H4 (cell line): ENCODE measurements at places on chromosomes 6 and 20. TPM values are rescaled to one million over a fixed set of nuclear protein-coding genes. Genes with fewer than 3 reads are reported as not detected.

LCA5 gene
- total RNA-seq = 1.3 and 2.4 TPM in 2 replicates

GRCh38 chr6:14682812-14683211 lies 563.1 kb upstream of the JARID2 start:
- no peak for DNase-seq

- DNase-seq = no peak
Observed at GRCh38 chr20:5570031-5570430, 180.2 kb upstream of the SHLD1 start.

- DNase-seq = no peak
Observed at GRCh38 chr20:54362283-54362682, 113.1 kb upstream of the DOK5 start.

DNA sequence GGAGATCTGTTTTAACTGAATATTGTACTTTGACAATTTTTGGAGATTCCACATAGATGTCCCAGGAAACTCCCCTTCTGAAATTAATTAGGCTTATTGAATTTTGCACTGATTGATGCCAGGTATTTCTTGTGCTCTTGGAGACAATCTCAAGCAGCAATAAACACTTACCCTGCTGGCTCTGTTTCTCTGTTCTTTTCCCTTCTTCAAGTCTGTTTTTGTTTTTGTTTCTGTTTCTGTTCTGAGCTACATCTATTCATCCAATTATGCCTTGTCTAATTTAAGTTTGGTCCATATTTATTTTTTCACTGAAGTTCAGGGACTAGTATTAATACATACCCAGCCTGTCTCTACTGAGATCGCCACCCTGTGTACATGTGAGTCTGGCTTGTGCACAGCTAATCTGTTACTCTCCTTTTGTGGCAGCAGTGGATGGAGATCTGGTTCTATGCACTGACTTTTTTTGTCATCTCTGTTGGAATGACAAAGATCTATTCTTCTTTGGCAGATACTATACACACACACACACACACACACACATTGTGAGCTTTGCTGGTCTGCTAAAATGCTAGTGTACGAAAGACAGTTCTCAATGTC lies 51.9 kb downstream of the IL22RA2 start:
- no peak for DNase-seq

ATP9A gene
- total RNA-seq = 3.6 and 4.1 TPM in 2 replicates

- DNase-seq = no peak
Observed at GRCh38 chr6:484086-484745, 92.7 kb downstream of the IRF4 start.

DNA sequence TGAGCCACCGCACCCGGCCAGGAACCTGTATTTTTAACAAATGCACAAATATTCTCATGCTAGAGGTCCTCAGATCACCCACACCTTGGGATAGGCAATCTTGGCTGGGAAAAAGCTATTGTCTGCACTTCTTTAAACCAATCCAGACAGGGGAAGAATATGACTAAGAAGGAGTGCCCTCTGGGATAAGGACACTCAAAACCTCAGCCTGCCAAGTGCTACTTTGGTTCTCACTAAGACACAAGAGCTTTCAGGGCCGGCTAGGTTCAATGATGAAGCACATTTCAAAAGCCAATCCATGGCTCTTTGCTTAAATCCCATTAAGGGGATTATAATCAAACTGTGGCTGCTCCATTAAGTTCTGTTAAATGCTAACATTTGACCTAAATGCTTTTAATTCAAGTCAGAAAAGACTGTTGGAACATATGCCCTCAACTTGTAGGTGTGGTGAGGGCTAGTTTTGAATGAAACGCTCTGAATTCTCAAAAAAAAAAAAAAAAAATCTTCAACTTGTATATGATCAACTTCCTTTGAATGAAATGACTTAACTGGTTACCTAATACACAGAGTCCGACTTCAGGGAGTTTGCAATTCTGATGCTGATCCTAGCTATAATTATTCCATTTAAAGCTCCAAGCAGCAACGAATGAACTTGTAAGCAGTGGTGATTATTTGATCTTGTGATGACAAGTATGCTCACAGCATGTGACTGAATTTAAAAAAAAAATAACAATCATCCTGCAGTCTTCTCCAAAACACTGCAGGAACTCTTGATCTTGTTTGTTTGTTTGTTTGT lies 56.6 kb downstream of the SLC23A2 start:
- no peak for DNase-seq

RBBP8NL gene
- not detected in 2 replicates for total RNA-seq

DNA sequence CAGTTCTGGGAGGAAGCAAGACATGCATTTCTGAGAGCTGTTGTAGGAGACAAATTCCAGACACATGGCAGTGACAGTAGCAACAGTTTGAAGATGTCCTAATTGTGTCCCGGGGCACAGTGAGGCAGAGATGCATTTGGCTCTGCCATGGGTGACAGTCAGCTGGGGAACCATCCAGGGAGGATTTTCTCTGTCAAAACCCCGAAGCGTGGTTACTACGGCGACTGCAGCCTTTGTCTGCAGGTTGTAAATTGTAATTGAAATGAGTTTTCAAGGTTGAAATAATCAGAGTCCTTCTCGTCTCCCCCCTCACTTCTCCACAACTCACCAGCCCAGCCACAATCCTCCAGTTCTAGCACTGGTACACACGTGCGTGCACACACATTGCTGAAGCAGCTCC lies 100.1 kb downstream of the GRM4 start:
- DNase-seq = no peak

DNA sequence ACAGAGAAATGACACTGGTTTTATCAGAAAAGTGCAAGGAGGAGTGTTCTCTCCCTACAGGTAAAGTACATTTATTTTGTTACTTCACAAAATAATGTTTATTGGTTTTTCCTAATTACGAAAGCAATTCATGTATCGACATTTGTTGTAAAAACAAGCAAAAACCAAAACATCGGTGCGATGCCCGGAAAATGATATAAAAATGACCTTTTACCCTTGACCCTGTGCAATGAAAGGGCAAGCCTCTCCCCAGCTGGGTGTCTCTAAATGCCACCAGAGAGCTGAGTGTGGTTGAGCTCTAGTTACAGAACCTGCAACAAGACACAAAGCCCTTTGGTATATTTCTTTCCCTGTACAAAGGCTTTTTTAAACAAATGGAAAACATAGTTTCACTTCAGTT lies 65.4 kb downstream of the CD164 start:
- no peak for DNase-seq

SMIM13 gene
- 9.7 and 13.7 TPM in 2 replicates for total RNA-seq

LY6G6F gene
- not detected in 2 replicates for total RNA-seq

DNA sequence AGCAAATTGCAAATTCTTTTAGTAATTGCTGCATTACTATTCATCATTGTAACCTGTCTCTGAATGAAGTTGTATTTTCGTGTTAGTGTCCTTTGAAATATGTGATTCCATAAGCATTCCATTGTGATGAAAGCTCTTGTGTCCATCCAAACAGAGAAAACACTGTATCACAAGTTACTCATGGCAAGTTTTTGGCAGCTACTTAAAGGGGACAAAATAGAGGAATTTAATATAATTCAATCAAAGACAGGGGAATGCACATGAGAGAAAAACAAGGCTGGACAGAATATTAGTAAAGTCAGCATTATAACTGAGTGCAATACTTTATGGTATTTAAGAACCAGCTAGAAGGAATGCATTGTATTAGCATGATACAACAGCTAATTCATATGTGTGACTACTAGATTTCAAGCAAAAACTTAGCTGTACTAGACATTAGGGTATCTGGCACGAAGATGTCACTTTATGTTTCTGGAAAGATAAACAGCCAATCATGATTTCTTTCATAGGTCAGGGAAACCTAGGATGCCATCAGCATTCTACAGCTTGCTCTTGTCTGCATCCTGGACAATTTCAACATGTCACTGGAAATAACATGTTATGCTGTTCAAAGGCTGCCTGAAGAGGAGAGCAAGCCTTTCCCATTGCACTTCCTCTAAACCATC lies 270.6 kb upstream of the MARCKS start:
- DNase-seq = no peak

DNA sequence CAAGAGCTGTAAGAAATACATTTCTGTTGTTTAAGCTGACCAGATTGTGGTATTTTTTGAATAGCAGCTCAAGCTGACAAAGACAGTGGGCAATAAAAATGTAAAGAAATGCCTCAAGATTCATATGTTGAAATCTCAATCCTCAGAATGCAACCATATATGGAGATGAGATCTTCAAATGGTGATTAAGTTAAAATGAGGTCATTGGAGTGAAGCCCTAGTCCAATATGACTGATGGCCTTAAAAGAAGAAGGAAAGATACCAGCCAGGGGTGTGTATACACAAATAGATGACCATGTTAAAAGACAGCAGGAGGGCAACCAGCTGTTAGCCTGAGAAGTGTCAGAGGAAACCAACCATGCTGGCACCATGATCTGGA lies 7.1 kb upstream of the DDO start:
- no peak for DNase-seq

DNA sequence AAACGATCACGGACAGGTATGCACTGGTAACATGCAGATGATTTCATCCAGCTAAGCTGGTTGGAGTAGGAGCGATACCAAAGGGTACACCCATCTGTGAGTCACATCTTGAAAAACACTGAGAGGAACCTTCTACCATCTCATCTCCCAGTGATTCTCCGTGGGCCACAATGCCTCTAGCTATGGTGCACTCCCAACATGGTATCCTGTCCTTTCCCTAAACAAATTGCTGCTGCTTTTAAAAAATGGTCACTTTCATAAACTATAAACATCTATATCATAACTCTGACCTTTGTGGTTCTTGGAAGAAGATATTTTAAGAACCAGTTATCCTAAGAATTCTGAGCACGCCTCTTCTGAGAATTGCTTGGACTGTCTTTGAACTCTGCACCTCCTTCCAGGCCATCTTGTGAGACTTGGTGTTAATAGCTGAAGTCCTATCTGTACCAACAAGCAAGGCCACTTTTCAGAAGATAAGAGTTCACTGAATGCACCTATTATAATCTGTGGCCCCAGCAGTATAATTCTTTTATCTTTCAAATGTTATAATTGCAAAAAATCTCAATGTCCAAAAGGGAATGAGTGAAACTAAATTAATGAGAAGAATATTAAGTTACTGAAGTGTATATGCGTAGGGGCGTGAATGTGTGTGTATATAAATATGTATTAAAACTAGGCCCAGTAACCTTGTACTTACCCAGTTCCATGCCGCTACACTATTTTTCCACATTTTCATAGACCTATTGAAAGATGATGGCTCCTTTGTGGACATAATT lies 70.5 kb upstream of the TPD52L1 start:
- no peak for DNase-seq

SYNDIG1 gene
- 0.47 and 0.77 TPM in 2 replicates for total RNA-seq

DNA sequence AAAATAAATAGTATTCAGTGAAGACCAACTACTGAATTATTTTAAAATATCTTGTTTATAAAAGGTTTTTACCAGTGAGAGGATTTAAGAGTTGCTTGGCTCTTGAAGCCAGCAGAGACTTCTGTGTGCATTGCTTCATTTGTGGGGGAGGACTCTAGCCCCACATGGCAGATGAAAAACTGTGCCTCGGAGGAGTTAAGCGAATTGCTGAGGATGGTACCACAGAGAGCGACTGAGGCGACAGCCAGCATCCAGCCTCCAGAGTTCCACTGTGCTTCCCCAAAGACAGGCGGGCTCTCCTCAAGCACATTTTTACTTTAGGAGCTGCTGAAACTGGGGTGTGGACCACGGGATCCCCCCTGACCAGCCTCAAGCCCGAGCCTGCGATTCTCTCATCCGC lies 80.7 kb downstream of the THBS2 start:
- DNase-seq = no peak

- DNase-seq = peak; percentile 38
Observed at GRCh38 chr6:50935442-50935841, 116.8 kb downstream of the TFAP2B start.

DNA sequence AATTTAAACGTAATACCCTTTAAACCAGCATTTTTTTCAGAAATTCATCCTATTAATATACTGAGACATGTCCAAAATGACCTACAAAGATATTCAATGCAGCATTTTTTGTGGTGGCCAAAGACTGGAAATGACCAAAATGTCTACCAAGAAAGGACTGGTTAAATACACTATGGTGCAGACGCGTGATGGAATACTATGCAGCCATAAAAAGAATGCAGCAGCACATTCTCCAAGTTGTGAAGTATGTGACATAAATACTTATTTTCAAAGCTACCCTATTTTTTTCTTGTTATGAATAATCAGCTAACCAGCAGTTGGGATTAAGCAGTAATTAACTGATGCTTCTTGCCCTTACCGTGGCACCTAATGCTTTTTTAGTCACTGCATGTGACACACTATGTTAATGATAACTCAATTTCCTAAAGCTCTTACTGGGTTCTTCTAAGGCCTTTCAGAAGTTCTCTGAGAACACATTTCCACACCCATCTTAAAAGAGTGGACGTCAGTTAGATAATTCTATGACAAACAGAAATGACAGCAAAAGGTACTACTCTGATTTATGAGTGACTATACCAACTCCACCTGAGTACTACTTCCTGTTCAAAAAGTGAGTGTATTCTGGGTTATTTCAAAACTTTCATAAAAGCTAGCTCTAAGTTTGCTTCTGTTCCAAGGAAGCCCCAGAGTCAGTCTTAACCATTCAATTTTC lies 24.9 kb downstream of the TTI1 start:
- DNase-seq = no peak
